Activated CD4-positive, alpha-beta T cell treated with anti-CD3 and anti-CD28 coated beads for 4 hours (primary cell): ENCODE measurements at places on chromosomes 13 and 19.

- DNase-seq = no peak
Observed at GRCh38 chr19:11014403-11014911, 53.6 kb downstream of the SMARCA4 start.

DNA sequence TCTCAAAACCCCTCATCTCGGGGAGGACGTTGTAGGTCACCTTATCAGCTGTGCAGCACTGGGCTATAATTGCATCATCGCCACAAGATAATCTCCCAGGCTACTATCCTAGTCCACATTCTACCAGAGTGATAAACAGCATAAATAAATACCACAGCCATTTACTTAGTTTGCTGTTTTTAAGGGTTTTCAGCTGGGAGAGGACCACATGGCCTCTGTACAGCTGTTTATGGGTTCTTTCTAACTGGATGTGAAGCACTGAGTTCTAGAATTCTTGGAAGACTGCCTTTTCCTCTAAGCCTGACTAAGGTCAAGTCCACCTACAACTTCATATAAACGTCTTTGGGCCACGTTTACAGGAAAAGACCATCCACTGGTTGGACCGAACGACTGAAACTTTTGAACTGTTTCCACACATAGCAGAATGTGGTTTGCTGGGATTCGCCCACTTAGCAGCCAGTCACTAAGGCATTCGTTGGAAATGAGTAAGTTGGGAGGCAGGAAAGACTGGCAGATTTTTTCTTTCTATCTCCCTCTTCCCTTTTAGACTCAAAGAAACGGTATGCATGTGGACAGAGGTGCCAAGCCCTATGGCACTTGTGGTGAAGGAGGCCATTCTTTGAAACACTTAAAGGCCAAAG lies 752.5 kb upstream of the SGCG start:
- no peak for DNase-seq

DNA sequence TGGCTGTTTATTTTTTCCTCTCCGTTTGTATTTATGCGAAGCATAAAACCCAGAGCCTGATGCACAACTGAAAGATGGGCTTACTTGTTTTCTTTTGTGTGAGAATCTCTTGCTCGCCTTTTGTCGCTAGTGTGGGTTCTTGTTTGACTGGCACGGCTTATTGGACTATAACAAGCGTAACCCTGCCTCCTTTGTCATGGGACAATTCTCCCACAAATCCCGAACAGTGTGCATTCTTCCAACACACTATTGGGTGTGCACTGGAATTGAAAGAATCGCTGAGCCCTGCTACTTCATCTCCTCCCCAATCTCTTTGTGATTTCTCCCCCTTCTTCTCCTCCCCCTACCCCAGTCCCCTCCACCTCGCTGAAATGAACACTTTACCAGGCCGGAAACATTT lies 110.8 kb downstream of the ZIC5 start:
- no peak for DNase-seq

DNA sequence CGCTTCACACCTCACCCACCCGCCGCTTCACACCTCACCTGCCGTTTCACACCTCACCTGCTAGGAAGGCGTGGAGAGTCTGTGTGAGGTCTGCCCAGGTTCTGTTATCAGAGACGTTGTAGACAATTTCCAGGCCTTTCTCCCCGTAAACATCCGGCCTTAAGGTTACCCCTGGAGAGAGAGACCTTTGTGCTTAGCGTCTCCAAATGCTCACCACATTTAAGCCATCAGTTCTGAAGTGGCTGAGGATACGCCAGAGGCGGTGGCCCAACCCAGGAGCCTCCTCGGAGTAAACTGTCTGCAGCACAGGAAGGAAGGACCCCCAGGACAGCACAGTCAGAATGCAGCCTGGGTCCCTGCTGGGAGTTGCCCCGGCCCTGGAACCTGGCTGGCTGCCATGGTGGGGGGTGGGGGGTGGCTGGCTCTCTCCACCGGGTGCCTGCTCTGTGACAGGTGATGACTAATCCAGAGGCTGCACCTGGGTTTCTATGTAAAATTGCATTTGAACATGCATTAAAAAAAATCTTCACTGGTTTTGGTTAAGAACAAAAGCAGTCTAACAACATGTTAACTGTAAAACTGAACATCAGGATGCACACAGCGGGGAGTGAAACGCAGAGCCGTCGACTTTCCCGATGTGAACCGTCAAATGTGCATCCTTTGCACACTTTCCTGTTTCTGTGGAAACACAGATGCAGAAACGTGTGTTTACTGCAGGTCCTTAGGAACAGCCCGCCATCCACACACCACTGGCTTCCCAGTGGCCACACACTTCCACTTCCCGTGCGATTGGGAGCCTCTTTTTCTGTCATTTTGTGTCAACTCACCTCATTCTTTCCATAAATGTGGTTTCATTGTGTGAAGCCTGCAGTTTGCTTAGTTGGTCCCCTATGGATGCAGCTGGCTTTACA lies 4.5 kb downstream of the ATP4B start:
- DNase-seq = no peak

- DNase-seq = no peak
Observed at GRCh38 chr13:98707281-98707999, 45.0 kb downstream of the SLC15A1 start.

- DNase-seq = no peak
Observed at GRCh38 chr13:87123987-87124784, 547.0 kb upstream of the SLITRK5 start.

DNA sequence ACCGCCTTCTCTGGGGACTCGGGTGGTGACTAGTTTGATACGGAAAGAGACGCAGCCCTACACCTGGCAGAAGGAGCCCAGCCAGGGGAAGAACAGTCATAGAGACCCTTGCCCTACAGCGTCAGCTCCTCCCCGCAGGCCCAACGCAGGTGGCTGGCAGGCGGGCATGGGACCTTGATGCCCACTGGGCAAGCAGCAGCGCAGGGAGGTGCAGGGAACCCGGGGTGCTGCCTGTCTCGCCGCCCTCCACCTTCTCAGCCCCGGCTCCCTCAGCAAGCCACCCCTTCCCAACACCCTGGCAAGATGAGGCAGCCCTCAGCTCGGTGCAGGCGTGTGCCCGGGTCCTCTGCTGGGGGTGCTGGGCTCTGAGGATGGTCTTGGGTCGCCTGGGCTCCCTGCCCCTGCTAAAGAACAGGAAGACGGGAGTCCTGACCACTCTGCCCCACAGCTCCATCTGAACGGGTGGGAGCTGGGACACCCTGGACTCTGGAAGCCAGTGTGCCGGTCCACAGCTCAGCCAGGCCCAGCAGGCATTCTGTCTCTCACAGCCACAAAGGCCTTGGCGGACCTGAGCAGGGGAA lies 9.0 kb downstream of the MIER2 start:
- DNase-seq = no peak

DNA sequence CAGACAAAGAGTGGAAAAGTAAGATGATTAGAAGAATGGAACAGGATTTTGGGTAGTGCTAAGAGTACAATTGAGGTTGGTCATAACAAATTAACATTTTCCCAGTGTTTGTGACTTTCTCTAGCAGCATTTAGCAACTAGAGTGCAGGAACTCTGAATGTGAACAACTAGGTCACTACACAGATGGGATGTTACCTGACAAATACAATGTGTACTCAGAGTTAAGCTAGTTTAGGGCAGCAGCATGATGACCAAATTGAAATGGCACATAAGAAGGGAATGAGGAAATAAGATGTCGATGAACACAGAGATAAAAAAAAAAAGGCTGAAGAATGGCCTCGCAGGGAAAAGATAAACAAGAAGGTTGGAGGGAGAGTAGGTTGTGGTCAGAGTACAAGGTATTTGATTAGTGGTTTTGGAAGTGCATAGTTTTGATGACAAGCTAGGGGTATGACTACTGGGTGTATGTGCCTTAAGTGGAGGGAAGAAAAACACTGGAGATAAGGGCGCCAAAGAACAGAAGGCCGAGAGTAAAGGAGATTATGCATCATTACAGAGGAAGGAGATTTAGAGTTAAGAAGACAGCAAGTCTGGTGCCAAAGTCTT lies 381.1 kb downstream of the FGF14 start:
- DNase-seq = no peak

GRCh38 chr19:19460258-19460731 lies 54.8 kb downstream of the GATAD2A start:
- peak; percentile 18 for DNase-seq

DNA sequence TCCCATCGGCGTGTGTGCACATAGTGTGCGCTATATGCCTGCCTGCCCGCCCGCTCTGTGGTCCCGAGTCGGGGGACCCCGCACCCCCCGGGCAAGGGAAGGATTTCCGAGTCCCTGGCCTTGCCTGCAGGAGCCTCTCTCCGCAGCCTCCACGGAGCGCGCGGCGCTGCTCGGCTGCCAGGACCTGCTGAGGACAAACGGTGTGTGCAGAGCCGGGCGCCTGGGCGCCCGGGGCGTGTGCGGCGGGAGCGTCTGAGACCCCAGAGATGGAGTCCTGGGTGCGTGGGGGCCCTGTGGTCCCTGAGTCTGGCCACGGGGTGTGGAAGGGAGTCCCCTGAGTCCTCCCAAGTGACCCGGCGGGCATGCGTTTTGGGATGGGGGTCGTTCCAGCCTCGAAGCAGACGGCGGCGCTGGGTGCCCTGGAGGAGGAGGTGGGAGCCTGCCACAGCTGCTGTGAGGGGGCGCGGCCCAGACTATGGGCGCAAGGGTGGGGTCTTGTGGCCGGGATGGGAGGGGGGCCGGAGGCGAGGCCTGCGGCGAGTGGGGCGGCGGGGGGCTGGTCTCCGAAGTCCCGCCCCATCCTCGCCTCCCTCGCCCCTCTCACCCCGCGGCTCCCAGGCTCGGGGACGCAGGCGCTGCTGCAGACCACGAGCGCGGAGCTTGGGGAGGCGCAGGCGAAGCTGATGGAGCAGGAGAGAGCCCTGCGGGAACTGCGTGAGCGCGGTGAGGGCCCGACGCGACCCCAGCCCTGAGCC lies 25.3 kb downstream of the CLEC4M start:
- no peak for DNase-seq

- no peak for DNase-seq
Observed at GRCh38 chr19:6800991-6801484, 28.5 kb downstream of the VAV1 start.

- no peak for DNase-seq
Observed at GRCh38 chr19:29687244-29687896, 22.1 kb downstream of the PLEKHF1 start.

GRCh38 chr13:85666356-85666755 lies 132.9 kb downstream of the SLITRK6 start:
- no peak for DNase-seq

DNA sequence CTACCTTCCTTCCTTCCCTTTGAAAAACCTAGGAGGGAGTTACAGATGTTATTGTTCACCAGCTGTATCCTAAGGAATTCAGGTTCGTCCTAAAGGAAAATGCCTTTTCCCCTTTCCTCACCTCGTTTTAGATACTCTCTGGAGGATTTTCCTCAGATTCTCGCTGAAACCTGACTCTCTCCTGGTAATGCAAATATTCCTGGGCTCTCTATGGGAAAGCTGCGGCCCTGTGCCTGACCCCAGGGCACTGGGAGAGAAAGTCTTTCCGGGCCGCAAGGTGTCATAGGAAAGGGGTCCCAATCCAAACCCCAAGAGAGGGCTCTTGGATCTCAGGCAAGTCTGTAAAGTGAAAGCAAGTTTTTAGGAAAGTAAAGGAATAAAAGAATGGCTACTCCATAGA lies 13.1 kb upstream of the OR1M1 start:
- no peak for DNase-seq

DNA sequence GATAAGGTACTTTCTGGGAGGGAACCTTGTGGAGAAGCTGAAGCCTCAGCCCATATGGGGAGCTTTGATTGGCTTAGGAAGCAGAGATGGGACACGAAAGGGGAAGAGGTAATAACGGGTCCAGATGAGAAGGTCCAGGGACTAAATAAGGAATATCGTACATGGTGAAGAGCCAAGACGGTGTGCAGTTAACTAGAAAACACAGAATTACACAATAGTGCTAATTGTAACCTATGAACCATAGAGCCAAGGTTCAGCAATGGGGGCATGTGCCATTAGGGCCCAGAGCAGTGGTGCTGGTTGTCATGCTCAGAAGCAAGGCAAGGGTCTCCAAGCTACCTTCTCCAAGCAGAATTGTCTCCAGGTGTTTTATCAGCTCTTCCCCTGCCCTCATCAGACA lies 106.1 kb downstream of the IRS2 start:
- DNase-seq = no peak

- no peak for DNase-seq
Observed at GRCh38 chr19:27660428-27660827, 1552.5 kb downstream of the UQCRFS1 start.

DNA sequence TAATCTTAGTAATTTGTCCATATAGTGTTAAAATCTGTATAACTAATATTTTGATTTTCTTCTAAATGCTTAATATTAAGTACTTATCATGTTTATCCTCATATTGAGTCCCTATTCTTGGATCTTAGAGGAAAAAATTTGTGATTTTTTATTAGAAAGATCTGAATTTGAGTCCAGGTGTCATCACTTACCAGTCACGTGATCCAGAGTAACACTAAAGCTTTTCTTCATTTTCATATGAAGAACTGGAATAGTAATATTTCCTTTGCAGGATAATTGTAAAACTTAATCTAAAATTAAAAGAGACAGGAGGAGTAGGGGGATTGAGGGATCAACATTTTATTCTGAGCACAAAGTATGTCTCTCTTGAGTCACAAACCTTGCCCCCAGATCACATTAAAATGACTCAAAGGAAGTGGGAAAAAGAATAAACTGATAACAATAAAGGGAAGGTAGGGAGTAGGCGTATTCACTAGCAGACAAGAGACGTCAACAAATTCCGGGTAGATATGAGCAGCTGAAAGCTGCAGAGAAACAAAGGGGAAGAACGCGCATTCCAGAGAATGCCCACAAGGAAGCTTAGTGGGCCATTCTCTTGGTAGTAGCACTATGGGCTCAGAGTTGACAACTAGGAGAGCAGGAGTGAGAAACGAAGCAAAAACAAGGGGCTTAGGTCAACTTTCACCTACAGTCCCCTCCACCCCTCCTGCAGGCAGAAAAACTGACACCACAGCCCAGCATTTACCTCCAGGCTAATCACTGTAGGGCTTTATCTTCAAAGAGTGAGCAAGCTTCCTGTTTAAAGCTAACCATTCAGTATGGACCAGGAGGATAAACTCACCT lies 123.1 kb downstream of the SPRY2 start:
- no peak for DNase-seq

DNA sequence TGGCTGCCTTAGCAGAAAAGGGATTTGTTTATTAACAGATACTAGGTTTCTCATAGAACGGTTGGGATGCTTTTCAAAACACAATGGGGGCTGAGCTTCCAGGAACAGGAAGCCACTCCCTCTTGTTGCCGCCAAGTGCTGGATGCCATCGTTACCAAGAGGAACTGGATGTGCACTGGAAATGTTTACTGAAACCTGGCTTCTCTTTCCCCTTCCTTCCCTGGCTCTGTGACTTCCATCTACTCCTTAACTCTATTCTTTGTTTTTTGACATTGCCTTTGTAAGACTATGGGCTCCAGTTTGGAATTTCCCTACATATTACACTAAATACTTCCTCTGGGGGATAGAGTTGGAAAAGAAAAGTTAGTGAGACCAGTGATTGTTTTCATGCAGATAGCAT lies 11.7 kb upstream of the KL start:
- no peak for DNase-seq

GRCh38 chr13:50370303-50370950 lies 355.2 kb downstream of the KCNRG start:
- no peak for DNase-seq

- no peak for DNase-seq
Observed at GRCh38 chr13:99639126-99639525, 137.9 kb downstream of the TM9SF2 start.
